ENCODE measurements at places on chromosomes 2 and 18.

GRCh38 chr2:232418466-232419244 is 12.0 kb downstream of the ALPG start:
- no peak for DNase-seq

DNA sequence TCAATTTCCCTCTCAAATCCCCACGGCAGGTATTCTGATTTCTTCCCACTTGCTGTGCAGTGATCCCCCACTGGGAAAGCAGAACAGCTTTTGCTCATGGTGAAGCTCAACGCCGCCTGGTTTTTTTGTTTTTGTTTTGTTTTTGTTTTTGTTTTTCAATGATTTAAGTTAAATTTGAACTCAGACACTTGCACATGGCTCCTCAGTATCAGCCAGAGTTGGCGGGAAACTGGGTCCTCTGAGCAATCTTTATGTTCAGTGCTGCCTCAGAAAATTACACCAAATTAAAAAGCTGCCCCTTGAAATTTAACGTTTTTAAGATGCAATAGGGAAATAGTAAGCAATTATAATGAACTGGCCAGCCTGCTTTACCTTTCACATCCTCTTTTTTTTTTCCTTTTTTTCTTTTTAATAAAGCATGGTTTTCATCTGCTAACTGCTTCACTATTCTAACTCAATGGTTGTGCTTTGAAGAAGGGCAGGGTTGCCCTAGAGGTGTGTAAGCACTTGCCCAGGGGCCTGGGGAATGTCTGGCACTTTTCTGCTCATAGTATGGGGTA is 277.0 kb upstream of the HNRNPA3 start:
- DNase-seq = no peak

DNA sequence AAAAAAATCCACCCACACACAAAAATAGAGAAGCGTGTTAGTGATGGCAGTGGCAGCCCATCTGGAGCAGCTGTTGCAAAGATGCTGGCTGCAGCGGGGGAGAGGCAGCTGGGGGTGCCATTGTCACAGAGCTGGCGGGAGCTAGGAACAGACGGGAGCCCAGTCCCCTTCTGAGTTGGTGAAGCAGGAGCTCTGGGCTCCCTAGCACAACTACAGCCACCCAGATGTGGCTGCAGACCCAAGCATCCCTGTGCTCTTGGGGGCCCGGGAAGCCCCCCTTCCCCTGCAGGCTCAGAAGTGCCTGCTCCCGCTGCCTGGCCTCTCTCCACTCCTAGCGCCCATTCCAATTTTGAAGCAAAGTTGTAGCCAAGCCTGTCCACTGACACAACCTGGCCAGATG is 366.6 kb upstream of the MC4R start:
- no peak for DNase-seq

- DNase-seq = no peak
Observed at GRCh38 chr2:56118474-56118873, 65.3 kb upstream of the CCDC85A start.

DNA sequence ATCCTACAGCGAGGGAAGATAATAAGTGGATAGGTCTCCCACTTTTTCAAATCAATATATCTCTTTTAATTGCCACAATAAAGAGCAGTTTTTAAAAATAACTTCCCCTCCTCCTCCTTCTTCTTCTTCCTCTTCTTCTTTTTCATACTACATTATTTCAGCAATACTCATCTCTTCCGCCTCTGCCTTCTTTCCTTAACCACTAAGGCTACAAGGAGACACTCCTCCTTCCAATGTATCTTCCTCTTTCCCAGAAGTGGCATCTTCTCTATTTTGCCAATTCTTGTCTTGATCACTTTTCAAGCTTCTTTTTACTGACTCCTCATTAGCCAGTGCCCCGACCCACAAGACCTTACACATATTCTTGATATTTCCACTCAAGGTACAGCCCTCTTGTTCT is 546.6 kb upstream of the CHAC2 start:
- DNase-seq = no peak

GRCh38 chr2:31312898-31313297 is 78.9 kb downstream of the EHD3 start:
- DNase-seq = no peak

DNA sequence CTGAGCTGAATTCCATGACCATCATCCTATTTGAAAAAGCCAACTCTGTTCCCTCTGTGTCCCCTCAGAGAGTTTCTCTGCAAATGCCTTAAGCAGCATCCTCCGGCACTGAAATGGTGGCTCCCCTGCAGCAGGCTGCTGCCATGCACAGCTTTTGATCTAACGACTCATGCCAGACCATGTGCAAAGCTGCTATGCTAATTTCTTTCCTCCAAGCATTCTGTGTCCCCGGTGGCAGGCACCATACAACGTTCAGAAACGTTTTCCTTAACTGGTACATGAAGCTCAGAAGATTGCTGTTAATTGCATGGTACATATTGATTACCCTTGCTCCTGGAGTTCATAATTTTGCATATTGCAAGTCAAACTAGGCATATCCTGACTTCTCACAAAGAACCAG is 336.8 kb downstream of the RBM43 start:
- DNase-seq = no peak

- no peak for DNase-seq
Observed at GRCh38 chr2:171407030-171407675, 26.6 kb downstream of the METTL8 start.

DNA sequence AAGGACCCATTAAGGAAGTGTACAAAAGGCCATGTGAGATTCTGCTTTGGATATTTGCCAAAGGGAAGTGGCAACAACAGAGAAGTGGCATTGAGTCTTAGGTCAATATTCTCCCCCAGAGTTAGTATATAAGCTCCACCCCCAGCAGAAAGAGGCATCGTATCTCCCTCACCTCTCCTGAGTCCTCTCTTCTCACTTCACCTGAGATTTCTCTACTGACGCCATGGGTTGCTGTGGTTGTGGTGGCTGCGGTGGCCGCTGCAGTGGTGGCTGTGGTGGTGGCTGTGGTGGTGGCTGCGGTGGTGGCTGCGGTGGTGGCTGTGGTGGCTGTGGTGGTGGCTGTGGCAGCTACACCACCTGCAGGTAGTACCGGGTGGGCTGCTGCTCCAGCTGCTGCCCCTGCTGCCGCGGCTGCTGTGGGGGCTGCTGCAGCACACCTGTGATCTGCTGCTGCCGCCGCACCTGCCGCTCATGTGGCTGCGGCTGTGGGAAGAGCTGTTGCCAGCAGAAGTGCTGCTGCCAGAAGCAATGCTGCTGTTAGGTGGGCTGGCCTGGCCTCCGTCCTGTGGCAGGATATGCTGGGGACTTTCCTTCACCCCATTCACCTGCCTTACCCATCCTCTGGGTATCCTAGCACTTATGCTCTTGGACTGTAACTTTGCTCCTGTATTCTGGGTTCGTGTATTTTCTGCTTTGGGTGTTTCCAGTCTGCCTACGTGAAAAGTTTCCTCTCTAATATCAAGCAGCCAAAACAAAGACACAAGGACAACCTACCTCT is 5.9 kb downstream of the SCYGR3 start:
- DNase-seq = no peak

DNA sequence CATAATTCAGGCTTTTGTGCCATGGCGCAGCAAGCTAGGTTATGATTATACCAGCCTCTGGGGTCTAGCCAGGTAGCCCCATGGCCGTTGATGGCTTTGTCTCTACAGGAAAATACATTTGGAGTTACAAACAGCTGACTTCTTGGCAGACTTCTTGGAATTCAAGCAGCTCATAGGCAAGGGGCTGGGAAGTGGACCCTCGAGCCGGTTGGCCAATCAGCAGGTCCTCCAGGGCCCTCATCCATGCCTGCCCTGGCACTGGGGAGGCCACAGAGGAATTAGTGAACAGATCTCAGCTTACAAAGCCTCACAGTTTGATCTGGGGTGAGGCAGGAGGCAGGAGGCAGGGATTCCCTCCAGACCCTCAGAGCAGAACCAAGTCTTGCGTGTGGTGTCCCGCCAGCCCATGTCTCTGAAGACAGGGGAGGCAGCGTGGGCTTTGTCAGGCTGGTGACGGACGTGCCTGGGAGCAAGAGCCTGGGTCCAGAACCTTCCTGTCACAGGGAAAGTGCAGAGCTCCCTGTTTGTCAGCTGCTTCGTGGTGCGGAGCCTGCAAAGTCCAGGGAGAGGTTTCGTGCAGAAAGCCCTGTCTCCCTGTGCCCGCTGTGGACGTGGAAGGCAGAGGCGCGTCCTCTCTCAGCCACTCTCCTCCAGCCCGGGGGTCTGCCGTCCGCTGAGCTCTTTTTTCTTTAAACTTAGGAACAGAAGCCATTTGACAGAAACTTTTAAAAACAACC is 131.7 kb downstream of the KLHL29 start:
- no peak for DNase-seq

- DNase-seq = no peak
Observed at GRCh38 chr2:46227674-46228289, 69.4 kb upstream of the EPAS1 start.

DNA sequence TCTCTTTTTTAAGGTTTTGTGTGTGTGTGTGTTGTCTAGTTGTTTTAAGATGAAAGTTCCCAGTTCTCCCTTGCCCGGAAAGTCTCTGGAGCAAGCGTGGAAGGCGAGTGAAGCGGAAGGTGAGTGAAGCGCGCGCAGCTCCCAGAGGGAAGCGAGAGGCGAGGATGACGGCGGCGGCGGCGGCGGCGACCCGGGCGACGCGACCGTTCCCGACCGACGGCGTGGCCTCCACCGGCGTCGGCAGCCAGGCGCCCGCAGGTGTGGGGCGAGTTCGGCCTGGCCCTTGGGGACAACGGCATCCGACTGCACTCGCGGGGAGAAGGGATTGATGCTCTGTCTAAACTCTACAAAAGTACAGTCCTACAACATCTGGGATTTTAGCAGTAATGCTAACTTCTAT is 321.9 kb downstream of the CELF4 start:
- no peak for DNase-seq
